ENCODE measurements at places on chromosomes 1 and 21. TPM values are rescaled to one million over a fixed set of nuclear protein-coding genes. Genes with fewer than 3 reads are reported as not detected.

- H3K27me3 ChIP-seq, result no peaks in the 10 kb centered on the region
- no peak overlapping the region for H3K4me3 ChIP-seq
- H3K36me3 ChIP-seq, result no peaks in the 10 kb centered on the region
- no peak for DNase-seq
- peaks cover 15% of the 10 kb centered on the region for H3K4me1 ChIP-seq
Measured at GRCh38 chr1:179879797-179880196, 2.2 kb upstream of the TOR1AIP2 start.

DNA sequence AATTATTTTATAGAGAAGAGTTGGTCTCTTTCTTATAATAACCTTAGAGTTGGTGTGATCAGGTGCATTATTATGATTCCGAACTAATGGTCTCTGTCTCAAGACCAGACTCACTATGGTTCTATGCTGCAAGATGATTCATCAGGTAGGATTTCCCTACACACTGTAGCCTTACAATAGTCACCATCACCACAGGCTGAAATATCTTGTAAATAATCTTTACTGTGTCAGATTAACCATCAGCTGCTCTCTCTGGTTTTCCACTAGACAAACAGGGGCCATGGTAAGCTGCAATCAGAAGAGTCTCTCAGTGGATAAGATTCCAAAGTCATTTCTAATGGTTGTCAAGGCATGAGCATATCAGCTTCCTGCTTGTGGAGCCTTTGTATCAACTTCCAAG, 4.4 kb upstream of the GBP4 start:
- no peak for DNase-seq
- no peaks in the 10 kb centered on the region for H3K27me3 ChIP-seq
- no peak overlapping the region for H3K27ac ChIP-seq
- H3K36me3 ChIP-seq, result no peaks in the 10 kb centered on the region

GRCh38 chr1:28517649-28517999, 11.8 kb downstream of the RCC1 start:
- no peaks in the 10 kb centered on the region for H3K4me1 ChIP-seq
- DNase-seq, result no peak
- H3K27ac ChIP-seq, result no peak overlapping the region
- H3K27me3 ChIP-seq, result no peaks in the 10 kb centered on the region

TMEM125 gene
- 22.0 TPM for polyA plus RNA-seq

FAAH gene
- 50.7 TPM for polyA plus RNA-seq

DNA sequence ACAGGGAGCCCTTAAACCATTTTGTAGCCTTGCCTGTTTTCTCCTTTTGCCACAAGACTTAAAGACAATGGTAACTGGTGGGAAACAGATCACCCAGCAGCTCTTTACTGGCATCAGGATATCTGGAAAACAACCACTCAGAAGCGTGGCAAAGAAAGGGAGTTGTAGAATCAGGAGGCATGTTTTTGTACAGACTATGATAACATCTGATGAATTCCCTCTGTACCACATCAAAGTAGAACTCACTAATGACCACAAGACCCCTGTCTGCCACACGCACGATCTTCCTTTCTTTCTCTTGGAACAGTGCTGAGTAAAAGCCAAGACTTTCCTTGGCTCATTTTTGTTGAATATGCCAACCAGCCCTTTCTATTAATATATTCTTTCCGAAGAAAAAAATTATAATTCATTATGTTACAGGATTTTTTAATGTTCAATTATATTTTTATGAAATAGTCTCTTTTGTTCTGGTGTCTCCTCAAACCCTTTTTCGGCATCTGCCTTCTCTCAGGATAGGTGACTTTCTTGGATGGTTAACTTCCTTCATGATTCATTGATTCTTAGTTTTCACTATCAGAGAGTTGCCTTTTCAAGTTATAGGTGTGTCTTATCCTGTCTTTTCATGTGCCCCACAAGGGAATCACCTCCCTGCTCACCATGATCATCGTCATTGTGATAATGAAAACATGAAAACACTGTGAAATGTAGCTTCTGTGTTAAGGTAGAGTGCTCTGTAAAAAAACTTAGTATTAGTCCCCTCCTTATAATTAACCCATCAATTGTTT, 7.9 kb upstream of the PHGDH start:
- no peak overlapping the region for H3K27ac ChIP-seq
- H3K27me3 ChIP-seq, result no peaks in the 10 kb centered on the region
- H3K4me1 ChIP-seq, result no peaks in the 10 kb centered on the region
- DNase-seq, result no peak
- H3K36me3 ChIP-seq, result no peaks in the 10 kb centered on the region

CCDC18 gene
- polyA plus RNA-seq, result 1.2 TPM

DNA sequence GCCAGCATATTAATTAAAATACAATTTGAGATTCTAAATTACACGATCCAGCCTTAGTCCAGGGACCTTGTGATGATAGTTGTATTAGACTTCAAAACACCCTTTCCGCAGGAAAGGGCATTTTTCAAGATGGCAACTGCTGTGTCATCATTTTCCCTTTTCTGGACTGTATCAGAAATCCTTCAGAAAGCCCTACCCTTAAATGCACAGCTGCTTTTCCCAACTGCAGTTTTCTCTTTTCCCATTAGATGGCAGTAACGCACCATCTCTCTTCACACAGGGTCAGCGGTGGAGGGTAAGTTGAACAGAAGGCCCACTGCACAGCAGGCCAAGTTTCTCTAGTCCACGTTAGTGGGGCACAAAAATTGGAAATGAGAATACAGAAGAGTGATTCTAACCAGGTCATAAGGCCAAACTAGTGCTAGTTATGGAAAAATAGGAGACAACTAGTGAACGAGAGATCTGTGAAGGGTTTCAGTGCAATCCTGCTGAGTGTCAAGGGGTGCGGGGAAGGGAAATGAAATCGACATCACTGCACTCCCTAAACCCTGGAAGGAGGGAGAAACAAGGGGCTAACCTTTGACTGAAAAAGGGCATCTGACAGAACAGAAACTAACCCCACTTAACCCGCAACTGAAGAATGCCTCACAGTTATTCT, 22.1 kb upstream of the TDRD10 start:
- no peaks in the 10 kb centered on the region for H3K27me3 ChIP-seq
- no peak overlapping the region for H3K27ac ChIP-seq
- H3K36me3 ChIP-seq, result no peaks in the 10 kb centered on the region
- DNase-seq, result peak; percentile 84
- H3K4me1 ChIP-seq, result no peaks in the 10 kb centered on the region

CFHR1 gene
- polyA plus RNA-seq, result 2.7 TPM

TLR5 gene
- polyA plus RNA-seq, result 3.7 TPM

DNA sequence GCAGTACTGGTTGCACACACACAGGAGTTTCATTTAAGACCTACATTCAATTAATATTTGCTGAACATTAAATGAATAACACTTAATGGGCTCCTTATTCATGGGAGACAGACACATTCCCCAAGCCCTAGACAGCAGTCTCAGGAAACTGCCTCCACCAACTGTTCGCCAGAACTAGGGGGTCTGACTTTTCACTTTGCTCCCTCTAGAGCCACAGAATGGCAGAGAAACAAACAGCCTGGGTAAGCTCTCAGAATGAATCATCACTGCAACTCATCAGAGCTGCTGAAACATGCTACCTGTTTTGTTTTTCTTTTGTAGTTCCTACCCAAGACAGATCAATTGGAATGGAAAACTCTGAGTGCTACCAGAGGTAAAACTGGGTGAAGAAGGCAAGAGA, 31.7 kb downstream of the ELK4 start:
- peak overlapping the region; percentile 64 for H3K27ac ChIP-seq
- no peaks in the 10 kb centered on the region for H3K27me3 ChIP-seq
- H3K4me3 ChIP-seq, result no peak overlapping the region
- no peaks in the 10 kb centered on the region for H3K36me3 ChIP-seq
- H3K4me1 ChIP-seq, result peaks cover 14% of the 10 kb centered on the region
- no peak for DNase-seq

CRYAA gene
- 28.6 TPM for polyA plus RNA-seq

GADD45A gene
- 218 TPM for polyA plus RNA-seq

DNA sequence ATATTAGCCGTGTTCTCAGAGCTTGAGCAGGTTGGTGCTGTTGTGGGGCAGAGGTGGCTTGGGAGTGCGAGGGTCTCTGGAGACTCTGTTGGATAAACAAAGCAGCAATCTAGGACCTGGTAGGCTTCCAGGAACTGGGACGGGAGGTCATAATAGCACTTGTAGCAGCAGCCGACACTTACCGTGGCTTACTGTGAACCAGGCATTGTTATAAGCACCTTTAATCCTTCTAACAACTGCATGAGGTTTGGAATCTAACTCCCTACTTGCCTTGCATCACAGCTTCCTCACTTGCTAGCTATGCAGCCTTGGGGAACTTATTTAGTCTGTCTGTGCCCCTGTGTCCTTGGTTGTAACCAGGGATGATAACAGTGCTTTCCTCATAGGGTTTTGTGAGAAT, 94.9 kb downstream of the NAV1 start:
- H3K4me3 ChIP-seq, result no peak overlapping the region
- no peak for DNase-seq
- no peaks in the 10 kb centered on the region for H3K4me1 ChIP-seq
- no peaks in the 10 kb centered on the region for H3K36me3 ChIP-seq

DNA sequence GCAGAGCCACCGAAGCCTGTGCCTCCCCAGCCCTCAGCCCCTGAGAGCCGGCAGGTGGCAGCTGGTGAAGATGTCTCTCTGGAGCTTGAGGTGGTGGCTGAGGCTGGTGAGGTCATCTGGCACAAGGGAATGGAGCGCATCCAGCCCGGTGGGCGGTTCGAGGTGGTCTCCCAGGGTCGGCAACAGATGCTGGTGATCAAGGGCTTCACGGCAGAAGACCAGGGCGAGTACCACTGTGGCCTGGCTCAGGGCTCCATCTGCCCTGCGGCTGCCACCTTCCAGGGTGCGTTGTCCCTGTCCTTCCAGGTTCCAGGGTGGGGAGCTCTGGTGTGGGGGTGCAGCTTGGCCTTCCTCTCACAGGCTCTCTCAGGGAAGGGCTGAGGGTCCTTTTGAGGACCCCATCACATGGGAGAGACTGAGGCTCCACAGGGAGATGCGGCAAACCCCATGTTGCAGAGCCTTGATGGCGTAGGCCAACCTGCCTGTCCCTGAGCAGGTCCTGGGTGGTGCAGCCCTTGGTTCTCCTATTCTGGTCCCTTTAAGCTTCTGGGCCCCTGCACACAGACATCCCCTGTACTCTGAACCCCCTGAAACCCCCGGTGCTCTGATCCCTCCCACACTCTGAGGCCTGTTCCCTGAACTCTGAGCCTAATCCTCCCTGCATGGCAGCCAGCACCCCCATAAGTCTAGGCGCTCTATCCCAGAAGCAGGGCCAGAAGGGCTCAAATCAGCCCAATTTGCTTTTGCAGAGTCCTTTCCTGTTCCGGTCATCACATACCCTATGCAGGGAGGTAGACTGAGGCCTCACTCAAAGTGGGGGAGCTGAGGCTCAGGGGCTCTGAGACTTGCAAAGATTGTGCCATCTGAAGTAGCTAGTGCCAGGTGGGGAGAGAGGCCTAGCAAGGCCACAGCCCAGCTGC, 88.5 kb downstream of the TRIM11 start:
- no peak overlapping the region for H3K4me3 ChIP-seq
- H3K4me1 ChIP-seq, result no peaks in the 10 kb centered on the region
- no peaks in the 10 kb centered on the region for H3K27me3 ChIP-seq
- no peak overlapping the region for H3K27ac ChIP-seq

GRCh38 chr1:60540141-60540540, 466.6 kb upstream of the C1orf87 start:
- H3K27me3 ChIP-seq, result no peaks in the 10 kb centered on the region
- no peak overlapping the region for H3K27ac ChIP-seq
- no peak for DNase-seq
- H3K36me3 ChIP-seq, result no peaks in the 10 kb centered on the region
- no peaks in the 10 kb centered on the region for H3K4me1 ChIP-seq
- H3K4me3 ChIP-seq, result no peak overlapping the region

DNA sequence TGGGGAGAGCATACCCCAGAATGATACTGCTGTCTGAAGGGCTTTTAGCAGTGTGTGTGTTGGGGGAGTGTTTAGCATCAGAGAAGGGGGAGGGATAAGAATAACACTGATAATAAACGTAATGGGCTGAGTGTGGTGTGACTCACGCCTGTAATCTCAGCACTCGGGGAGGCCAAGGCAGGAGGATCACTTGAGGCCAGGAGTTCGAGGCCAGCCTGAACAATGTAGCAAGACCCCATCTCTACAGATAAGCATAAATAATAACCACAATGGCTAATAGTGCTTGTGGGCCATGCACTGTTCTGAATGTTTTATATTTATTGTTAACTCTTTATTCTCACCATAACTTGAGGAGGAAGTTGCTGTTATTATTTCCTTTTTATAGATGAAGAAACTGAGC, 2.6 kb upstream of the LEFTY2 start:
- H3K27me3 ChIP-seq, result no peaks in the 10 kb centered on the region
- peak; percentile 11 for DNase-seq
- no peaks in the 10 kb centered on the region for H3K4me1 ChIP-seq
- H3K27ac ChIP-seq, result no peak overlapping the region

DNA sequence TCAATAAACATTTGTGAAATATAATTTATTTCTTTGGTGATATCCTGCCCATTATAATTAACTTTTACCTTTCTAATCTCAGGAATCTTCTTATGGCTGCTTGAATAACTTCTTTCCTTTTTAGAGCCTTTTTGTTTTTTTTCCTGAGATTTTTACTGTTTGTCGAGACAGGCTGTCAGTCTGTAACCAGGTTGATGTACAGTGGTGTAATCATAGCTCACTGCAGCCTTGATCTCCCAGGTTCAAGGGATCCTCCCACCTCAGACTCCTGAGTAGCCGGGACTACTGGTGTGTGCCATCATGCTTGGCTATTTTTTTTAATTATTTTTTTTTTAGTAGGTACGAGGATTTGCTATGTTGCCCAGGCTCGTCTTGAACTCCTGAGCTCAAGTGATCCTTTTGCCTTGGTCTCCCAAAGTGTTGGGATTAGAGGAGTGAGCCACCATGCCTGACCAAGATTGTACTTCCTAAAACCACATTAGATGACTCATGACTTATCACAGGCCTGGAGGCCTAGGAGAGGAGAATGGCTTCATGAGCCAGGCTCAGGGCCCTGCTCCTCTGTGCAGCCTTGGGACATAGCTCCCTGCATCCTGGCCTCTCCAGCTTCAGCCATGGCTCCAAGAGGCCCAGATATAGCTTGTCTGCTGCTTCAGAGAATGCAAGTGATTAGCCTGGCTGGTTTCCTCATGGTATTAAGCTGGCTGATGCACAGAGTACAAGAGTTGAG, 48.6 kb downstream of the CTH start:
- H3K4me3 ChIP-seq, result no peak overlapping the region
- H3K4me1 ChIP-seq, result no peaks in the 10 kb centered on the region
- H3K36me3 ChIP-seq, result no peaks in the 10 kb centered on the region

GNG12 gene
- polyA plus RNA-seq, result 46.1 TPM

DNA sequence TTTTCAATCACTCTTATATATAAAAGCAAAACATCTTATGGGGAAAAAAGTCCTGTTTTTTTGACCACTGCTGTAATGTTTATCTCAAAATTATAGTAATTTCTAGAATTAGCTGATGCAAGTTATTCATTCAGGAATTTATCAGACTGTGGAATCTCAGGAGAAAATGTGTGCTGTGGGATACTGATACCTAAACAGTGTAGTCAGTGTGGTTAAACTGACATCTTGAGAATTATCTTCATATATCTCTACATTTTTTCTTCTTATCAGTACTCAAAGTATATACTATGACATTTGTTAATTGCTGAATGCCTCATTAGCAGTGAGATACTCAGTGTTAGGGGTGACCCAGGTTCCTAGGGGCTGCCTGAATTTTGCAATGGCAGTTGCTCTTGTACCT, 839.3 kb downstream of the KCNT2 start:
- no peaks in the 10 kb centered on the region for H3K27me3 ChIP-seq
- H3K4me3 ChIP-seq, result no peak overlapping the region
- H3K4me1 ChIP-seq, result no peaks in the 10 kb centered on the region
- no peak overlapping the region for H3K27ac ChIP-seq
- no peaks in the 10 kb centered on the region for H3K36me3 ChIP-seq
